Activated CD8-positive, alpha-beta T cell treated with anti-CD3 and anti-CD28 coated beads for 36 hours (primary cell): ENCODE measurements at places on chromosomes 2 and 18.
A peak's percentile ranks its signal among the peaks of the same experiment; 100 is the strongest.

GRCh38 chr2:177058747-177059146 lies 153.8 kb upstream of the HNRNPA3 start:
- no peaks in the 10 kb centered on the region for H3K36me3 ChIP-seq
- no peak overlapping the region for H3K4me3 ChIP-seq
- DNase-seq = no peak
- H3K4me1 ChIP-seq = peaks cover 4% of the 10 kb centered on the region

DNA sequence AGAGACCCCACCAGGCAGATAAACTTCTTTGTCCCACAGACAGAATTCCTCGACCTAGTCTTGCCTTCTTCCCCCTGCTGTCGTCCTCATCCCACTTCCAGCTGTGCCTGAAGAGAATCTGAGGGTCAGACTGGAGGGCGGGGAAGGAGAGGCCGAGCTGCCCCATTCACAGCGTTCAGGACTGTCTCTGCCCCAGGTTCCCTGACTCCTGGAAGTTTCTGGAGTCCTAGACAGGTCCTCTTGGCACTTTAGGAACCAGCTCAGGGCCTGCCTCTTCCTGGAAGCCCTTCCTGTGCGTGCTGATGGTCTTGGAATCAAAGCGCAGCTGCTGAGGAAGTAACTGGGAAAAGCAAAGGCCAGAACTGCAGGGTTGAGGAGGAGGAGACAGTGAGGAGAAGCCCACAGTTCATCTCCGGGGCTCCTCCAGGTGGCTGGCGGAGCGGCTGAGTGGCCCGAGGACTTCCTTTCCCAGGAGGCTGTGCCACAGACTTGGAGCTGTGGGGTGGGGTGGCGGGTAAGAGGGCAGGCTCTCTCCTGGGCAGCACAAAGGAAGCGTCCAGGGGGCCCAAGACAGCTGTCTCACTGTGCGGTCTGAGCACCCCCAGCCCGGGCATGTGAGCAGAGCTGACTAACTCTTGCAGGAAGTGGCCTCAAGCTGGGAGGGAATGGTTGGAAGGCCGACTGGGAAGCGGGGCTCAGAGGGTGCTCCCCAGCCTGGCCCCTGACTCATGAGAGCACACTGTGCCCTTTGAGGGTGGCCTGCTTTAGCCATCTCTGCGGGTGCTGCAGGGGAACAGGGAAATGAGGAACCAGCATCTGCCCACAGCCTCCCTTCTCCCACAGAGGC lies 39.5 kb downstream of the SDC1 start:
- H3K27me3 ChIP-seq = peaks cover 1% of the 10 kb centered on the region
- H3K4me3 ChIP-seq = no peak overlapping the region
- no peaks in the 10 kb centered on the region for H3K4me1 ChIP-seq
- no peak for DNase-seq

DNA sequence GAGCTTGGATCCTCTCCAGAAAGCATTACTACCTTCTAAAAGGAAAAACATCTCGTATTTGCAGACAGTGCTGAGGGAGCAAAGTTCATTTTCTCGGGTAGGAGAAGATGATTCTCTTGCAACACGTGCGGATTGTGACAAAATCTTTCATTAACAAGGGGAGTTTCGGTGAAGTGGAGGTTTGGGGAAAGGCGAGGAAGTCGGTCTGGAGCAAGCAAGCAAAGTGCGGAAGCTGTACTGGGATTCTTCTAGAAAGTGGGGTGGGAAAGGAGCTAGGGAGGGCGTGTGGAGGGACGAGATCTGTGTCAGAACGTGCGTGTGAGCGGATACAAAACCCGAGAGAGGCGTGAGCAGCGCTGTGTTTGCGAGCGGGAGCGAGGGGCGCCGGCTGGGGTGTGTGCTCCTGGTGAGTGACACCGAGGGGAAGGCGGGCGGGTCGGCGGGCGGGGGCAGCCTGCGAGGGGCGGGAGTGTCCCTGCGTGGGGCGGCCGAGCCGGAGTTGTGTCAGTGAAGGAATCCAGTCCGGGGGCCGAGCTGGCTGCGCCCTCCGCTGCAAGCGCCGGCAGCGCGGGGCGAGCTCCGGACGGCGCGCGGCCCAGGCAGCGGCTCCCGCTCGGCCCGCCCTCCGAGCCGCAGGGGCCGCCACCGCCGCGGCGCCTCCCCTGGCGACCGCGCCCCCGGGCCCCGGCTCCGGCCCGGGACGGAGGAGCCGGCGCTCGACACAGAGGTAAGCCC lies at the start of gene SPATS2L:
Gene SPATS2L, plus strand, starts transcription at position 498 of the 735 bp plus-strand sequence. CDS start 82,552 bp downstream, outside the sequence.
- H3K4me3 ChIP-seq = peak within 1 kb of the TSS; percentile 72
- peak within 1 kb of the TSS; percentile 16 for H3K27ac ChIP-seq
- H3K36me3 ChIP-seq = no peaks in the 10 kb centered on the region
- H3K27me3 ChIP-seq = peaks cover 36% of the 10 kb centered on the region
- peaks cover 8% of the 10 kb centered on the region for H3K4me1 ChIP-seq

DNA sequence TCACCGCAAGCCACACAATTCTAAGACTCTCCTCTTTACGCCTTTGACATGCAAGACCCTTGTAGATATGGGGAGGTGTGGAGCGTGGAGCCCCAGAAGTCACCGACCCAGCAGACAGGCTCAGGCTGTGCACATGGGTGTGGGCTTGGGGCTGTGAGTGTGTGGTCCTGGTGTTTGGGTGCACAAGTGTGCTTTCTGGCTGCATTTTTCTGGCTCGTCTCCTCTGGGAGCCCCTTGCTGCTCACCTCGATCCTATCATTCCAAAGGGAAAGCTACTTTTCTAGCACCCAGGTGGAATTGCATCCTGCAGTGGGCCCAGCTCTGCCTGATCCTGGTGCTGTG lies 143.0 kb downstream of the ACOXL start:
- no peak overlapping the region for H3K27ac ChIP-seq
- peaks cover 42% of the 10 kb centered on the region for H3K4me1 ChIP-seq
- H3K27me3 ChIP-seq = peaks cover 15% of the 10 kb centered on the region
- H3K4me3 ChIP-seq = no peak overlapping the region

GRCh38 chr18:50111398-50111797 lies 83.5 kb downstream of the MYO5B start:
- no peak overlapping the region for H3K4me3 ChIP-seq
- DNase-seq = no peak
- H3K27me3 ChIP-seq = peaks cover 11% of the 10 kb centered on the region
- H3K27ac ChIP-seq = no peak overlapping the region
- H3K36me3 ChIP-seq = no peaks in the 10 kb centered on the region

DNA sequence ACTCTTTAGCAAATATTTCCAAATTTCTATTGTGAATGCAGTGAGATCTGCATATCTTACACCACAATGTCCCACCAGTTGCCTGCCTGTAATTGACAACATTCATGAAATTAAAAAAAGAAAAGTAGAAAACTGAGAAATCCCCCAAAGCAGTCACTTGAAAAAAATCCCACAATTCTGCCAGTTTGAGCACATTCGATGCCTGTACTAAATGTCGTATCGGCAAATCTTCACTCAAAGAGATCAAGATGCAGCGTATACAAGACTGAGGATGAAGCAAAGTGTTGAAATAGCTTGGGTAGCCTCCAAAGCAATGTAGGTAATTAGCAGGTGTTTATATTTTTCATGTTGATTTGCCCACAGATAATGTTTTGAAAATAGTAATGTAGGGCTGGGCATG lies 186.7 kb upstream of the ZEB2 start:
- peaks cover 3% of the 10 kb centered on the region for H3K27me3 ChIP-seq
- H3K4me3 ChIP-seq = no peak overlapping the region
- H3K36me3 ChIP-seq = no peaks in the 10 kb centered on the region
- H3K4me1 ChIP-seq = peaks cover 3% of the 10 kb centered on the region

- DNase-seq = no peak
- H3K27me3 ChIP-seq = peaks cover 74% of the 10 kb centered on the region
- no peaks in the 10 kb centered on the region for H3K36me3 ChIP-seq
- H3K4me1 ChIP-seq = peaks cover 21% of the 10 kb centered on the region
- H3K4me3 ChIP-seq = no peak overlapping the region
- H3K27ac ChIP-seq = no peak overlapping the region
Measured at GRCh38 chr2:218984239-218985020, 554 bp downstream of the FEV start.

GRCh38 chr18:26407736-26408601 lies 140.4 kb downstream of the KCTD1 start:
- no peak overlapping the region for H3K4me3 ChIP-seq
- no peaks in the 10 kb centered on the region for H3K27me3 ChIP-seq
- H3K27ac ChIP-seq = no peak overlapping the region
- H3K4me1 ChIP-seq = no peaks in the 10 kb centered on the region
- no peak for DNase-seq
- H3K36me3 ChIP-seq = no peaks in the 10 kb centered on the region

DNA sequence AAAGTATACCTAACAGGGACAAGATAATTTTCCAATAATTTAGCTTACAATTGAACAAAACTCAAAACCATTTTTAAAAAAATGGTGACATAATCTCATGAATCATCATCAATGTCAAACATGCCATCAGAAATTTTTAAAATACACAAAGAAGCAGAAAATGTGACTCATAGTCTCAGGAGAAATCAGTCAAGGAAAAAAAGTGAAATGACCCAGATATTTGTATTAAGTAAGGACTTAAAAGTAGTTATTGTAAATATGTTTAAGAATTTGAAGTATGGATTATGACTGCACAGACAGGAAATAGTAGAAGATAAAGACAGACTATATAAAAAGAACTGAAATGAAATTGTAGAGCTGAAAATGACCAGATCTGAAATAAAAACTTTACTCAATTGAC lies 473.9 kb upstream of the SYT4 start:
- no peak for DNase-seq
- no peak overlapping the region for H3K4me3 ChIP-seq
- no peaks in the 10 kb centered on the region for H3K27me3 ChIP-seq
- H3K27ac ChIP-seq = no peak overlapping the region
- H3K4me1 ChIP-seq = no peaks in the 10 kb centered on the region

DNA sequence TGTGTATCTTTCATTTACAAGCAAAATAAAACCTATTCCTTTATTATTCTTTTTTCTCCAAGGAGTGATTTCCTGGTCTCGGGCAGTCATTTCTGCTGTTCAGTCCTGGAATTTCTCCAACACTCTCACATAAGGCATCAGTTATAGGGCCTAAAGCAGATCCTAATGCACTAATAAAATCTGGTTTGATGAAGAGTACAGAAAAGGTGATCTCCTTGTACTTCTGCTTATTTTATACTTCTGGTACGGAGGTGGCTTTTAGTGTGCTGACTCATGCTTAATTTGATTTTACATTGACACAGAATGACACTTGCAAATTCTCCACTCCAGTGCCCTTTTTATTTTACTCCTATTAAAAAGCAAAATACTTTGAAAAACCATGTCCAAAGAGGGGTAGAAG lies 157.4 kb downstream of the DOK6 start:
- H3K4me1 ChIP-seq = no peaks in the 10 kb centered on the region
- H3K27me3 ChIP-seq = peaks cover 8% of the 10 kb centered on the region
- H3K4me3 ChIP-seq = no peak overlapping the region
- no peak overlapping the region for H3K27ac ChIP-seq
- DNase-seq = no peak

GRCh38 chr2:226905718-226906117 lies 69.9 kb downstream of the RHBDD1 start:
- no peak for DNase-seq
- no peaks in the 10 kb centered on the region for H3K27me3 ChIP-seq
- peaks cover 58% of the 10 kb centered on the region for H3K4me1 ChIP-seq
- no peak overlapping the region for H3K4me3 ChIP-seq

DNA sequence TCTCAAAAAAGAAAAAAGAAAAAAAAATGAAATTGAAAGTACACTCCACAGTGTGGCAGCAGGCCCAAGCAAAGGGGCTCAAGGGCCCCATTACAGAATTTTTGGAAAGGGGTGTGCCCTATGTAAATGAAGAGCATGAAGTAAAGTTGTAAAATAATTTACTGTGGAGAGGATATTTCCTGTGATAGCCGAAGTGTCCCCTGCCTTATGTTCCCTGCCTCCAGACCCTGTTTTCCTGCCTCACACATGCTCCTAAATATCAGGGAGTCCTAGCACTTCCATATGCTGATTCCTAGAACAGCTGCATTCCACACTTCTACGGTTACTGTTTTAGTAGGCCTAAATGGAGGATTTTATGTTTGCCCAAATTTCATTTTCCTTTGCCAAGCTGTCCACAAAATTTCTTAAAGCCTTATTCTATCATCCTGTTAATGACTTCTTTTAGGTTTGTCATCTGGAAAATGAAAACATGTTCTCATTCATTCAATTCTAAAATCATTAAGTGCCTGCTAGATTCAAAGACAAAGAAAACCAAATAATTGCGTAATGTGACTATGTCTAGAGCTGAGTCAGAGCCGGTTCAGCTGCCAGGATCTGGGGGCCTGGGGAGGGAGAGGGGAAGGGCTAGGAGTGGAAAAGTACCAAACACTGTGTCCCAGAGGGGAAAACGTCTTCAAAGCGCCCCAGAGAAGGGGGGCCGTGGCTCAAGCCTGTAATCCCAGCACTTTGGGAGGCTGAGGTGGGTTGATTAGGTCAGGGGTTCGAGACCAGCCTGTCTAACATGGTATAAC lies 25.9 kb upstream of the IMPA2 start:
- H3K4me1 ChIP-seq = peaks cover 3% of the 10 kb centered on the region
- no peak overlapping the region for H3K4me3 ChIP-seq
- H3K36me3 ChIP-seq = peaks cover 4% of the 10 kb centered on the region
- DNase-seq = no peak

DNA sequence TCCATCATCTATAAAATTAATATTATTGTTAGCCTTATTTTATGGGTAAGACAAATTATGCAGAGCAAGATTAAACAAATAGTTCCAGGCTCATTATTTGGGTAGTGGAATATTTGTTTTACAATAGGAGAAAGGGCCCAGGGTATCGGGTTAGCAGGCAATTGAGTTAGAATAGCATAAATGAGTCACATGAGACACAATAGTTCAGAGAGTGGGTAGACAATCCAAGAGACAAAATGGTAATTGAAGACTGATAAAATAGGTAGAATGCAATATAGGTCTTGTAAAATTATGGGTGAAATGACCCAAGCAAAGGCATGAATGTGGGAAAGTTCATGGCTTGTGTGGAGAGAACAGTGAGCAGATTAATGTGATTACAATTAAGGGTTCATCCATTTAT lies 790.9 kb upstream of the GCFC2 start:
- no peaks in the 10 kb centered on the region for H3K27me3 ChIP-seq
- no peak for DNase-seq
- no peaks in the 10 kb centered on the region for H3K4me1 ChIP-seq
- no peak overlapping the region for H3K4me3 ChIP-seq
- H3K36me3 ChIP-seq = no peaks in the 10 kb centered on the region

GRCh38 chr2:46793423-46794416 lies 121.9 kb downstream of the MCFD2 start:
- no peaks in the 10 kb centered on the region for H3K4me1 ChIP-seq
- no peak for DNase-seq
- peaks cover 6% of the 10 kb centered on the region for H3K27me3 ChIP-seq
- no peak overlapping the region for H3K4me3 ChIP-seq
- H3K27ac ChIP-seq = no peak overlapping the region

DNA sequence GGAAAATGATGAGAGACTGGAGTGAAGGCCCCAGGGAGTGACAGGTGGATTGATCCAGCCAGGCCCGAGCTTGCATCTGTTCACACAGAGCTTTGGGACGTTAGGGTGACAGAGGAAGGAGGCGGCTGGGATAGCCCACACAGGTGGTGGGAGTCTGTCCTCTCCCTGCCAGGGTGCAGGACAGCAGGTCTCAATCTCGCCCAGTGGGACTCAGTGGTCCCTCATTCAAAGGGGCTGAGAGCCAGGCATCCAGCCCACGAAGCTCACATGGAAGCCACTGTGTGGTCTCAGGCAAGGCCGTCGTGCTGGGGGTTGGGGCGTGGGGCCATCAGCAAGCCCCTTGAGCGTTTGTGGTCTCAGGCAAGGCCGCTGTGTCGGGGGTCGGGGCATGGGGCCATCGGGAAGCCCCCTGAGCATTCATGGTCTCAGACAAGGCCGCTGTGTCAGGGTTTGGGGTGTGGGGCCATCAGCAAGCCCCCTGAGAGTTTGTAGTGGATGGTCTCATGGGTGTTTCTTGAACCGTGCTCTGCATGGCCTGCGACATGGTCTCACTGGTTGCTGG lies 8.3 kb downstream of the KCNG2 start:
- H3K4me1 ChIP-seq = peaks cover 9% of the 10 kb centered on the region
- no peak overlapping the region for H3K4me3 ChIP-seq
- no peaks in the 10 kb centered on the region for H3K27me3 ChIP-seq
- H3K27ac ChIP-seq = no peak overlapping the region
- H3K36me3 ChIP-seq = no peaks in the 10 kb centered on the region
- DNase-seq = no peak
